ENCODE measurements at places on chromosomes 16 and 17.

DNA sequence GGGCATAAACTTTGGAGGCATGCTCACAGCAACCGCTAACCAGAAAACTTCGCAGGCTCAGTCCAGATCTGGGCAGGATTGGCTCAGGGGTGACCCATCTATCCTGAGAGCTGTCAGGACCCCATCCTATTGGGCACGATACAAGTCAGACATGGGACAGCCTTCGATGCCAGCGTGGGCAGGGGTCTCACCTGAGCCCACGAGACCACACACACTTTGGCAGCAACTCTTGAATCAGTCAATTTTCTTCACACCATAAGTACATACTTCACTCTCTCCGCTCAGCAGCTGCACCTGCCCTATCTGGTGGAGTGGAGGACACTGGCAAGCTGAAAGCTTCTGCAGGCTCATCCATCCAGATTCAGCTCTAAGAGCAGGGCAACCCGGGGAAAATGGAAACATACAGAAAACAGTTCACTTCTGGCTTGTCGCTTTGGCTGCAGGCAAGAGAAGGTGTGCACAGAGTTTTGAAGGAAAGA, 48.3 kb downstream of the ZFHX3 start:
- no peak for DNase-seq

DNA sequence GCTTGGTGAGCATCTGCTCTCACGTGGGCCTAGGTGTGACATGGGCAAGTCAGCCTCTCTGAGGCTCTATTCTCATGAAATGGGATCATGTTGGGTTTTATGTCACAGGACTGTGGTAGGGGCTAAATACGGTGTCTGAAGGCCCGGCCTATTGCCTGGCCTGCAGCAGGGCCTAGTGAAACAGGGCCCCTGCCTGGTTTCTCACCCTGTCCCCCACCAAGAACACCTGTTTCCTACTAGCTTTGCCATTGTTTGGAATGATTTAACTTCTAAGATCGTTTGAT, 29.1 kb downstream of the POLR3E start:
- no peak for DNase-seq

GRCh38 chr17:63984651-63985386, 12.1 kb upstream of the SCN4A start:
- DNase-seq: peak; percentile 43

GRCh38 chr17:8893621-8894201, 26.2 kb upstream of the PIK3R6 start:
- DNase-seq: no peak

DNA sequence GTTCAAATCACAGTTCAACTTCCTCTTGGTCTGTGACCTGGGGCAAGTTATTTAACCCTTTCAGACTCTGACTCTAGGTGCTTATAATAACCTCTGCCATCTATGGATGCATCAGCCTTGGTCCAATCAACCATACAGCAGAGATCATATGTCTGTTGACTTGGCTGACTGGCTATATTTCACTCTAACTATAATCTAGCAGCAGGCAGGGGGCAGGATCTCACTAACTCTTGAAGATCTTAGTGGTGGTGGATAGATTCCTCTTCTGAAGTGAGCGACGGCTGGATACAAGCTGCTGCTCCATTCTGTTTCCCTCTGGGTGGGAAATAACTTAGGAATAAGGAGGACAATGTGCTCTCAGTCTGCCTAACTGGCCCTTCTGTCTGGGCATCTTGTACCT, 146.6 kb downstream of the SKAP1 start:
- no peak for DNase-seq

- DNase-seq: no peak
Observed at GRCh38 chr17:73286863-73287296, 24.9 kb downstream of the CDC42EP4 start.

Data from activated T-helper 9 cell treated with anti-CD3 and anti-CD28 coated beads, Interleukin-2, amount 50 U/mL, for 16 hours (primary cell).